ENCODE measurements at places on chromosomes 3 and 15.

- no peak for DNase-seq
Measured at GRCh38 chr3:1007866-1008265, 85.0 kb upstream of the CNTN6 start.

- no peak for DNase-seq
Measured at GRCh38 chr3:102741694-102742093, 306.9 kb downstream of the ZPLD1 start.

GRCh38 chr3:21294768-21295167, 456.2 kb downstream of the ZNF385D start:
- DNase-seq = no peak

- DNase-seq = no peak
Measured at GRCh38 chr15:31268108-31268501, 58.5 kb upstream of the KLF13 start.

GRCh38 chr15:91067036-91067435, 33.0 kb upstream of the SV2B start:
- DNase-seq = no peak

DNA sequence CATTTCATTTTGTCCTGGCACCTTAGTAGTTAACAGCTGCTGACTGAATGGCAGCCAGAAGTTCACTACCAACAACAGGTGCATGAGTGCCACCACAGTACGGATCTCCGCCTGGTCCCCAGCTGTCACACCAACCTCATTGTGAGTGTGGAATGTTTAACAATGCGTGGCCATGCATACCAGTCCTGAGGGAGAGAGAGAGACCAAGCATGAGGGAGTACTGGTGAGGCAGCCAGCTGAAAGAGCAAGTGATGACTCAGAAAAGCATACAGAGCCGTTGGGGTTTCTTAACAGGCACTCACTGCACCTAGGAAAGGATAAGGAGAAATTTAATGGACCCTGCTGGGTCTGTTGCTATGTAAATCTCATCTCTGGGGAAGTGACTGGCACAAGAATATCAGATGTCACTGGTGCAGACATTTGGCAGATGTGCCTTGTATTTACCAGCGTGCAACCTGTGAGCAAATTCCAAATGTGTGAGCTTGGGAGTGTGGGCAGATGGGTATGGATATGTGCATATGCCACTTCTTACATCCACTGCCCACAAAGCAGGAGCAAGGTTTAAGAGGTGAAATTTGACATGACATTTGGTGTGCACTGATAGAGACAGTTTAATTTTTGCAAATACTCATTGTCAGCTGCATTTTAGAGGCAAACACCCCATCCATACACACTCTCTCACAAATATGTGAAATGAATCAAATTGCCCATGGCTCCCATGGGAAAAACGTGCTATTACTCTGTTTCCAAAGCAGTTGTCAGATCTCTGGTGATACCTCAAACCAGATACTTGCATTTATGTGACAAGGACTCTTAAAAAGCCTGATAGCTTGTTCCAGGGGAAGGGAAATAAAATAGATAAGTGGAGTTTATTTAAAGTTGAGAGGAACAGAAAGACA, 245.2 kb upstream of the ARPP21 start:
- DNase-seq = no peak

- DNase-seq = no peak
Measured at GRCh38 chr3:141795276-141795675, 32.1 kb downstream of the GRK7 start.

DNA sequence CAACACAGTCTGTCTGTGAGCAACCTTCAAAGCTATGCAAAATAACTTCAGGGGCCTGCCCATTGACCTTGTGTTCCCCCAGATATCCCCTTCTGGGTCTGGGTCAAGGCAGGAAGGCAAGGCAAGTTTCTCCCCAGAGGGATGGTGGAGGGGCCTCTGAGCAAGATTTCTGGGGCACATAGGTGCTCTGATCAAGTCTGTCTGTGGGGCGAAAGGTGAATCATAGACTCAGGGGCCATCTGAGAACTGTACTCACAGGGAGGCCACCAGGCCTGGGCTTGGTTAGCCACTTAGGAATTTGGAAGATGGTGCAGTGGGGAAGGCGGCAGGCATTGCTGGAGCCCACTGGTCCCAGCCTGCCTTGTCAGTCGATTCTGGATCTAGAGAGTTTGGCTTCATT, 92.4 kb downstream of the MINAR1 start:
- DNase-seq = no peak

DNA sequence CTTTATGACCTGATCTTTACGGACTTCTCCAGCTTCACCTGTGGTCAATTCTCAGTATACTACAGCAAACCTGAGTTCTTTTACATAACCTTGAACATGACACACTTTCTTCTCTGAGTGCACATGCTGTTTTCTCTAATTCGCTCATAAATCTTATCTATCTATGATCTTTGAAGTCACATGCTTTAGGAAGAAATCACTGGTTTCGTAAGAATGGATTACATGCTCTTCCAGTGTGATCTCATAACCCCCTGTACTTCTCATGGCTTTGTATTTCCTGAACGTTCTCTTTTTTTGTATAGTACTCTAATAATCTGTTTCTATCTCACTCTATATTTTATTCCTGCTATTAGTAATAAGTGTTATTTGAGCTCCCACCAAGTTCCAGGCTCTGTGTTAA, 1165.2 kb downstream of the TBL1XR1 start:
- no peak for DNase-seq

DNA sequence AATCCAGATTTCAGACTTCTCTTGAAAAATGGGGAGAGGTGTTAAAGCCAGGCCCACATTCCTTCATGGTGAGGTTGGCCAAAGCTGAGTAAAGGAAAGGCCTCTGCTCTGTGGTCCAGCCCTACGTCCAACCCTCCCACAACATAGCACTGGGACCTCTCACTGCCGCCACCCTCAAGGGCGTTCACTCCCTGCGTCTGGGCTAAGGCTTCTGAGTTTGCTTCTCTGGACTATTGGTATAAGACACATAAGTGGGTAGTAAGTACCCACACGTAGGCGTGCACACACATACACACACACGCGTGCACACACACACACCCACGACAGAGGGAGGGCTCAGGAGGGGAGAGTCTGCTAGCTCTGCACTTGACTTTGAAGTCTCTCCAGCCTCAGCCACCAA, 80.2 kb upstream of the PXYLP1 start:
- no peak for DNase-seq

GRCh38 chr3:190862209-190863118, at the start of gene GMNC:
TSS of gene GMNC (minus strand) at chr3:190862694. CDS start at chr3:190862615, 79 bp downstream.
- DNase-seq = peak; percentile 53

All from NCI-H2081 (cell line).